ENCODE measurements at places on chromosomes 6 and 20.

GRCh38 chr20:17874271-17875105 lies 94.1 kb downstream of the SNX5 start:
- no peak for DNase-seq

DNA sequence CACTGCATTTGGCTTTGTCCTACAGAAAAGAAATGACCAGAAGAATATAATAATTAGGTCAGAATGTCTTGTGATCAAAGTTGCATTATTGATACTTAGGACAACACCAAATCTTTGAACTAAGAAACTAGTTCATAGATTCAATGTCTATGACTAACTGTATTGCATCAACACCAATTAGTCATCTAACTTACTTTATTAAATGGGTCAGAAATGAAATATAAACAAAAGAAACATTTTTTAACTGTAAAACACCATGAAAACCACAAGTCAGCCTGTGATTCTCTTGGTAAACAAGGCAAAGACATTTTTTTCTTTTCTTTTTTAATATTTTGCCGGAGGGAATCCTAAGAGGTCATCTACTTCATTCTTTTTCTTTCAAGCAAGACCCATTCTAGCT lies 114.1 kb upstream of the HDDC2 start:
- DNase-seq: peak; percentile 2

DNA sequence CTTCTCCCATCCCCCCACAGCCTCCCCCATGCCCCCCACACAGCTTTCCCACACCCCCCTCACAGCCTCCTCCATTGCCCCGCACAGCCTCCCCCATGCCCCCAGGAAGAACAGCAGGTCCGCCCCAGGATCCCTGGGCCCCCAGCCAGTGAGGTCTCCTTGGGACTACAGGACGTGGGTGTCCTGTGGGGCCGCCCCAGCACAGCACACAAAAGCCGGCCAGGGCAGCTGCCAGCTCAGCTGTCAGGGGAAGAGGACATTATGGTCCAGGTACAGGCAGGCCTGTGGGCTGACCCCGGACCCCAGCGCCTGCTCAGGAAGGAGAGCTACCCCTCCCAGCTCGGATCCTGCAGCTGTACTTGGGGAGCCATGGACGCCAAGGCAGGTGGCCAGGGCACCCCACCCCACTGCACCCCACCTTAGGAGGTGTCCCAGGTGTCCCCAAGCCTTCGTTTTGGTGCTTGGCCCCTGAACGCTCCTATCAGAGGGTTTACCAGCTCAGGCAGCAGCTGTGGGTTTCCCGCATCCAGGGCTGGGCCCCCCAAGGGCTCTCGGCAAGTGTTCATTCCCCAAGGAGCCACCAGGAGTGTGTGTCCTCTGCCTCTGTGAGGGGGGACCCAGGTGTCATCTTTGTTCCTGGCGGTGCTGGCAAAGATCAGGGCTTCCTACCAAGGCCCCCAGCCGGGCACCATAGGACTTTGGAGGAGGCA lies 42.3 kb upstream of the GATA5 start:
- DNase-seq: no peak

DNA sequence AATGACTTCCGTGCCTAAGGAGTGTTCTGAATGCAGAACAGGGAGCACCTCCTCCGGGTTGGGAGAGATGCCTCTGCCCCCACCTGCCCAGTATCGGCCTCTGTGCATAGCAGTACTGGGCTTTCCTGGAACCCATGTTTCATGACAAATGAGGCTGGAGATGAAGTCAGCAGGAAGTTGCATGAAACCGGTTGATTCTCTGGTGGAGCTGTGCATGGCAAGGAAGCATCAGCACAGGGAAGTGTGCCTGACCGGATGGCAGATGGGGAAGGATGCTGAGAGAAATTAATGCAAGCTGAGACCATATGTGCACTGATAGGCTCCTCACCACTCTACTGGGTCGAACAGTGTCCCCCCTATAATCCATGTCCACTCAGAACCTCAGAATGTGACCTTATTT lies 155.5 kb downstream of the CDH26 start:
- no peak for DNase-seq

- DNase-seq: no peak
Measured at GRCh38 chr6:11320914-11321597, 88.6 kb upstream of the NEDD9 start.
